Activated naive CD4-positive, alpha-beta T cell treated with Interleukin-2 at 50 U/mL for 16 hours (primary cell): ENCODE measurements at places on chromosomes 12 and 14.

DNA sequence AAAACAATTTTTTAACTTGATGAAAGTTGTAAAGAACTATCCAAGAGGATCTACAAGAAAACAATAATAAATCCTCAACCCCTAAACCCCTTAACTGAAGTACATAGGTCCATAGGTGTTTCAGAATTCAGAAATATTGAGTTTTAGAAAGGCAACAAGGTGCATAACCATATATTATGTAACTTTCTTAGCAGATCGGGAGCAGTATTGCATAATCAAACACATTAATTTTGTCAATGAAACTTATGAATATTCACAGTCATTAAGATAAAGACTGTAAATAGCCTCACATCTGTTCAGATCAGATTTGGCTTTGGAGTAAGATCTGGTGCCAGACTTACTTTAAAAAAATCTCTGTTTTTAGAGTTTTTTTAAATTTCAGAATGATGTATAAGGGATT lies 647.1 kb upstream of the FLRT2 start:
- no peak for DNase-seq

- no peak for DNase-seq
Measured at GRCh38 chr14:57820581-57820980, 45.3 kb downstream of the SLC35F4 start.

DNA sequence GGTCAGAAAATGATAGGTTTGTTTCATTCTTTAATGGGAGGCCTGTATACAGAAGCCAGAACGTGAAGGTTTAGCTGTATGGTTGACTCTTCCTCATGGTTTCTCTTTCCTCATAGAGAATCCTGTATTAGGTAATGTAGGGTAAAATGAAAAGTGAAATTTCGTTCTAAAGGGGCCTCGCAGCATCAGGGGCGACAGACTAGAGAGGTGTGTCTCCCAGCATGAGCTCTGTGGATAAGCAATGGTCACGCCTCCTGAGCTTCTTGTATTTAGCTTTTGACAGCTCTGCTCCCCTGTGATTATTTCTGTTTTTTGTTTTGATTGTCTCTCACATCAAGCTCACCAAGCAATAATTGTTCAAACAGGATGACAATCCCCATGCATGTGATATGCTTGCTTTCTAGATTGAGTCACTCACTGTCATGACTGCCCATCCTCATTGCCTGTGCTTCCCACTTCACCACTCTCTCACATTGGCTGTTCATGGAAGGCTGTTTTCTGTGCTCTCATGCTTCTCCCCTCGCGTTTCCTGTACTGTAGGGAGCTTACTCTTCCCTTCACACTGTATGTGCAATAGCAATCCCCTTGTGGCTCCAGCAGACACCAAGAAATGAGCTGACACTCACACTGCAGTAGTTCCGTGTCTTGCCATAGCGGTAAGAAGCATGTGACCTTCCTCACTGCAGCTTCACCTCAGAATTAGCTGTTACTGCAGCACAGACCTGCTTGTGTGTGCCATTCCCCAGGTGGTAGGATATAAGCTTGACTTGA lies 44.0 kb downstream of the RAD52 start:
- DNase-seq = no peak

DNA sequence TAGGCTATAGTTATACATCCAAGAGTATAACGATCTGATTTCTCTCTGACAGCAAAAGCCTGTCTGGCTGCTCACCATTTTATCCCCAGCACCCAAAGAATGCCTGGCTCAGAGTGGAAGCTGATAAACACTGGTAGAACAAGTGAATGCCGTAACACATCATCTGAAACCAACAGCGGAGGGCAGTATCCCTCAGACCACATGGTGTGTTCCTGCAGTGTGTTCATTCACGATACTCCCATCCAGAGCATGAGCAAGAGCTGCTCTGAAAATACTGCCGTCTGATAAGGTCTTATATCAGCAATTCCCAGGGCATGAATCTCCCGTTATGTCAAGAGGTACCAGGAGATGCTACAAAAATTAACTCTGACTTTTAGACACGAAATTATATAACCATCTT lies 95.9 kb downstream of the TTC7B start:
- no peak for DNase-seq

GRCh38 chr14:77284066-77284465 lies 13.1 kb upstream of the NGB start:
- DNase-seq = no peak

DNA sequence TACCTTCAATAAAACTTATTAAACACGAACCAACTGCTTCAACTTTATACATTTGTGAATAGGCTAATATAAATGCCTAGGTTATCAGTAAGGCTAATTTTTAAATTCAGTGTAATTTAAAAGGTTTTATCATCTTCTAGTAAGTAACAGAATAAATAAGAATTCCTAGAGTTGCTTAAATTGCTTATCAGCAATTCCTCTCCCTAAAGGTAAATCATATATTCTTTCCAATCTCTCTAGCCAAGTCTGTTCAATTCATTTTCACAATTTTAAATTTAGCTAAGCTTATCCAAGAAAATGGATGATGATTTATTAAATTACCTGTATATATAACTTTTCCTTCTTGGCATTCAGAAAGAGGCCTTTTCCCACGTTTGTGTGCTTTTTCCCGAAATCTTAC lies 4.6 kb downstream of the PUS7L start:
- no peak for DNase-seq

DNA sequence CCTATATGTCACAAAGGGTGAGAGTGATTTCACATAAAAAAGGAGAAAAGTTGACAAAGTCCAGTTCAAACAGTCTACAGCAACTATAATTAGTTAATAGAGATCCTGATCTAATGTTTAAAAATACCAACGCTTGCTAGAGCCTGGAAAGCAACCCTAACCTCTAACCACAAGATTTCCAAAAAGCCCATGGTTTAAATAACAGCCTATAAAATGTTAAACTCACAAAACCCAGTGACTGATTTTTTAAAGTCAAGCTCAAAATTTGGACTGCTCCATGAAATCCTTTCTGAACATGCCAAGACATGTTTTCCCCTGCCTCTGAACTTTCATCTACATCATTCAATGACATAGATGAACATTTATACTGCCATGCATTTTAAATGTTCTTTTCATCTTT lies 81.6 kb downstream of the PLEKHG7 start:
- no peak for DNase-seq

DNA sequence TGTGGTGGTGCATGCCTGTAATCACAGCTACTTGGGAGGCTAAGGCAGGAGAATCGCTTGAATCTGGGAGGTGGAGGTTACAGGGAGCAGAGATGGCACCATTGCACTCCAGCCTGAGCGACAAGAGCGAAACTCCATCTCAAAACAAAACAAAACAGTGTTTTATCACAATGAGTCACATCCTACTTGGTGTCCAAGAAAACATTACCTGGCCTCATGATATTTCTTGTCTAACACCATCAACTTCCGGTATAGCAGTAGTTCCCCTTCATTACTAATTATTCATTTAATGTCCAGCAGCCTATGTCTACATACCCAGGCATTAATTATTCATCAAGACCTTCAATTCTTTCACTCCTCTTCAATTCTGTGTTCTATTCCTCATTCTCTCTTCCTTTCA lies 115.5 kb downstream of the CCDC59 start:
- DNase-seq = no peak

- DNase-seq = no peak
Measured at GRCh38 chr12:31922341-31923062, 36.7 kb upstream of the RESF1 start.
